ENCODE measurements at places on chromosomes 3 and 15. TPM values are rescaled to one million over a fixed set of nuclear protein-coding genes. Genes with fewer than 3 reads are reported as not detected.

DNA sequence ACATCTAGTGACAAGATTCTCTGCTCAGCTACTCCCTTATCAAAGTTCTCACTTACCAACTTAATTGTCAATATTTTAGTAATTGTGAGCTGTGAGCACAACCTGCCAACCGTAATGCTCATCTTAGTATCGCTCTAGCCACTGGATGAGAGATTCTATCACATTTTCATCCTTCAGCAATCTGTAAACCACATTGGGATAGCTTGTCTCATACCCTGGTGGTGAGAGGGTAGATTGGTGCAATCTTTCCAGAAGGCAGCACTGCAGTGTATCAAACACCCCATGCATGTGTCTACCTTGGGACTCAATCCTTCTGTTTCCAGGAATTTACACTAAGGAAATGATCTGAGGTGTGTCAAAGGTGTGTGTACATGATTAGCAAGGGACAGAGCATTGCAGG, 18.9 kb upstream of the ATP8B4 start:
- H3K4me3 ChIP-seq: no peak overlapping the region
- no peaks in the 10 kb centered on the region for H3K36me3 ChIP-seq
- no peaks in the 10 kb centered on the region for H3K27me3 ChIP-seq
- no peak overlapping the region for H3K27ac ChIP-seq

GRCh38 chr15:79431636-79432344, at the start of gene MINAR1:
Gene MINAR1 (plus strand): TSS chr15:79432336. CDS start chr15:79456148, 23,812 bp downstream.
- no peaks in the 10 kb centered on the region for H3K36me3 ChIP-seq
- H3K4me3 ChIP-seq: peak within 1 kb of the TSS; percentile 77
- H3K27me3 ChIP-seq: peaks cover 90% of the 10 kb centered on the region
- H3K4me1 ChIP-seq: peaks cover 9% of the 10 kb centered on the region

DNA sequence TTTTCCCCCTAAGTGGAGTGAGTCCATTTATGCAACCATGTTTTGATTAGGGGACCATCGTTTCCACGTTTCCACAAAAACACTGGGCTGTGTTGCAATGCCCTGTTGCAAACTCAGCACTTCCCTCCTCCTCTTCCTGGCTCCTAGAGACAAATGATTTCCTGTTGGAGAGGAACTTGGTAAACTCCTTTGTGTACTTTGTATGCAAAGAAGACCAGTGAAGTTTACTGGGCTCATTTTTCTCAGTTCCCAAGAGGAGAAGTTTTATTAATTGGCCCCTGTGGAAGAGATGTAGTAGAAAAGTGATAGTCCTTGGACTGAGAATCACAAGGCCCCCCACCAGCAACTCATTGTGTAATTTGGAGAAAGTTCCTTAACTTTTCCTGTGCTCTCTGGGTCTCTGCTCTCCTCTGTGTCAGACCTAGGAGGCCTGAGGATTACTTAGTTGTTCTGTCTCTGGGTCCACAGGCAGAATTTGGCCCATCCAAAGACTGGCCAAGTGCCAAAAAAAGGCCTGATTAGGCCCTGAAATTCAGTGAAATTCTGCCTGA, 95.0 kb downstream of the ATG7 start:
- H3K36me3 ChIP-seq: peaks cover 12% of the 10 kb centered on the region
- H3K27ac ChIP-seq: no peak overlapping the region
- H3K27me3 ChIP-seq: no peaks in the 10 kb centered on the region
- no peak for DNase-seq
- H3K4me3 ChIP-seq: no peak overlapping the region

DNA sequence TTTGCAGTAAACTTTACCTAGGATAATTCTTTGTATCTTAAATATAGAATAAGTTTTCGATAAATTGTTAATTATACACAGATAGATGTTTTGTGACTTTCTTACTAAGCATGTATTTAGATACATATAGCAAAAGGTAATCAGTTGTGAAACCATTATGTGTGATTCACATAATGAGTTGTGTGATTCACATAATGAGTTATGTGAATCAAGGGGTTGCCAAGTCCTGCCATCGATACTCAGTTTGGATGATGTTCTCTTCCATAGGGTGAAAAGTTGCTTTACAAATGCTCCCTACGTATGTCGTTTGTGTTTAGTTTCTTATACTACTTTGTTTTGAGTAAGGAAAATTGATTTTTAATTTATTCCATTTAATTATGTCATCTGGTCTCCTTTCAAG, 682.1 kb downstream of the MECOM start:
- no peak for DNase-seq
- no peak overlapping the region for H3K4me3 ChIP-seq

DNA sequence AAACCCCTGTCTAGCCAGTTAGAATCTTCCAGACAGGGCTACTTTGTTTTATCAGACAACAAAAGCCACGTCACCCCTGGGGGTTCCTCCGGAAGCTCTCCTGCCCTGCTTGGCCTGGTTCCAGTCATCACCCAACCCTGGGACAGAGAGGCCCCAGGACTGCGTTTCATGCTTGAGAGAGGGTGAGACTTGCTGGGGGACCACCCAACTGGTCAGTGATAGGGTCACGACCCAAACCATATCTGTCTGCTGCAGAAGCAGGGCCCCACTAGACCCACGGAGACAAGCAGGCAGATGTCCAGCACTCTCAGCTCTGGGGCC, 1.2 kb downstream of the NT5DC2 start:
- peaks cover 26% of the 10 kb centered on the region for H3K4me1 ChIP-seq
- H3K4me3 ChIP-seq: peak overlapping the region; percentile 82
- peak overlapping the region; percentile 52 for H3K27ac ChIP-seq
- DNase-seq: no peak
- H3K27me3 ChIP-seq: no peaks in the 10 kb centered on the region

DNA sequence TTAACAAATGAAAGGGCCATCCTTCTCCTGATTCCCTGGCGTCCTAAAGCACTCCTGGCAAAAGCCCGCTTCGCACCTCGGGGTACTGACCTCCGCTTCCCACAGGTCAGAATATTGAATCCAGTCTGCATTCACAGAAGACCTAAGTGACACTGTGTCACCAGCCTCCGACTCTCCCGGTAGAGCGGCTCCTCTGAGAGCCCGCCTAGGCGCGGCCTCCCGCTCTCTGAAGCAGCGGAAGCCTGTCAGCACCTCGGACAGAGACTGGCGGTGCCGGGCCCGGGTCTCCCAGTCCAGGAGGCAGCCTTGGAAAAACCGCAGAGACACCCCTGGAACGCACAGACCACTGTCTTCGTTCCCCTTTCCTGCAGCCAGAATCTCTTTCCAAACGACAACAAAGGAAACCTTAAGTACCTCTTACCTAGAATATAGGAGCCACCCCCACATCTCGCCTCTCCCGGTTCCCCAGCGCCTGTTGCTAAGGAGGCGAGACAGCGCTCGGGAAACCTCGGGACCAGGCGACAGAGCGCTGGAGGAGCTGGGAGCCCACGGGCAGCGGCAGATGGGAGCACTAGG, 1.2 kb downstream of the GABRB3 start:
- peaks cover 49% of the 10 kb centered on the region for H3K27me3 ChIP-seq
- no peaks in the 10 kb centered on the region for H3K36me3 ChIP-seq
- peak overlapping the region; percentile 35 for H3K27ac ChIP-seq
- H3K4me1 ChIP-seq: peaks cover 11% of the 10 kb centered on the region
- H3K4me3 ChIP-seq: peak overlapping the region; percentile 76
- DNase-seq: peak; percentile 79

DNA sequence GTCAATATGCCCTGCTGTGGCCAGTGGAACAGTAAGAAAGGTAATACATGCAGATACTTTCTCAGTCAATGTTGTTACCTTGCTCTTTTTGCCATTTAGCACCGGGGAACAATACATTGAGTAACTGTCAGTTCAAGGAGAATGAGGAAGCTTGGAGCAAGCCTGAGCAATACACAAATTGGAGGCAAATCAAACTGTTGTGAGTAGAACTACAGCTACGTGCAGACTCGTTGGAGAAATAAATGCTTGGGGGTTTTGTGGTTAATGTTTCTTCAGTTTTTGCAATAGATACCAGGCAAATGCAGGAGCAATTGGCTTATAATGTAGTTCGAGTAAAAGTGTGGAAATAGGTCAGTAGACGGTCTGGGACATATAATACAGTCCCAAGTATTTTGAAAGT, 587.3 kb upstream of the ROBO1 start:
- H3K27me3 ChIP-seq: no peaks in the 10 kb centered on the region
- no peak for DNase-seq
- no peaks in the 10 kb centered on the region for H3K36me3 ChIP-seq
- no peak overlapping the region for H3K27ac ChIP-seq
- peaks cover 4% of the 10 kb centered on the region for H3K4me1 ChIP-seq
- H3K4me3 ChIP-seq: no peak overlapping the region

Gene MUSTN1
- total RNA-seq: not detected

Gene SH2D7
- not detected for total RNA-seq

All from progenitor cell of endocrine pancreas (in vitro differentiated cells).